B cell (primary cell): ENCODE measurements at places on chromosomes 13 and 19. TPM values are rescaled to one million over a fixed set of nuclear protein-coding genes. Genes with fewer than 3 reads are reported as not detected.

DNA sequence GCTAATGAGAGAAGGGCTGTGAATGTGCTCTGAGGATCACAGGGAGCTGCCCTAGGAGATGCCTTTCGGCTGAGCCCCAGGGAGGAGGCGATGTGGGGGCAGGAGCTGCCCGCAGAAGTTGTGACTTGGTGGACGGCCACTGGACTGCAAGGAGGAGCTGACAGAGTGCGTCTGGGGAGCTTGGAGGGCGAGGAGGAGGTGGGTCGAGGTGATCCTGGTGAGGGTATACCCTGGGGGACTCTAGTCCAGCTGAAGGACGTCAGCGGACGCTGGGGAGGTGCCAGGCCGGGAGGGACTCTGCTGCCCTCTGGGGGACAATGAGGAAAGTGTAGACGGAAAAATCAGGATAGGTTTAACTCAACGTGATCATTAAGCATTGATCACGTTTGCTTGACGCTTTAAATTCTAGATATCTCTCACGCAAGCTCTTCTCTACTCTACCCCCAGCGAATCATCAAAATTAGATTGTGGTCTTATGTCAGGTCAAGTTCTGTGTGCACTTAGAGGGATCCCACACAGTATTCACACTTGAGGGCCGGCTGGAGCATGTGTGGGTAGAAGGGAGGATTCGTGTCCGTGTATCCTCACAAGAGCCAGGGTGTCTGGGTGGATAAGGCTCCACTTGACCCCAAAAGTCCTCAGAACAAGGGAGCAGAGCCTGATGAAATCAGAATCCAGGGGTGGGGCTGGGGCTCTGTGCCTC is 3.3 kb upstream of the CEACAM7 start:
- H3K27me3 ChIP-seq, result peaks cover 17% of the 10 kb centered on the region
- H3K4me3 ChIP-seq, result no peak overlapping the region
- no peaks in the 10 kb centered on the region for H3K36me3 ChIP-seq
- H3K27ac ChIP-seq, result no peak overlapping the region
- H3K4me1 ChIP-seq, result no peaks in the 10 kb centered on the region

GRCh38 chr19:39381910-39382611 is 8.8 kb downstream of the PAF1 start:
- no peak overlapping the region for H3K27ac ChIP-seq
- DNase-seq, result no peak
- no peak overlapping the region for H3K4me3 ChIP-seq

- no peak overlapping the region for H3K4me3 ChIP-seq
- DNase-seq, result no peak
- no peaks in the 10 kb centered on the region for H3K36me3 ChIP-seq
- H3K27me3 ChIP-seq, result no peaks in the 10 kb centered on the region
- no peak overlapping the region for H3K27ac ChIP-seq
Observed at GRCh38 chr13:21243045-21243897, 66.8 kb downstream of the MRPL57 start.

- H3K4me3 ChIP-seq, result no peak overlapping the region
- H3K36me3 ChIP-seq, result no peaks in the 10 kb centered on the region
- peaks cover 56% of the 10 kb centered on the region for H3K4me1 ChIP-seq
- H3K27me3 ChIP-seq, result no peaks in the 10 kb centered on the region
- no peak for DNase-seq
- H3K27ac ChIP-seq, result no peak overlapping the region
Observed at GRCh38 chr19:3068071-3068470, 5.8 kb upstream of the TLE5 start.

GRCh38 chr19:46697204-46697960 is 19.5 kb downstream of the PRKD2 start:
- no peaks in the 10 kb centered on the region for H3K4me1 ChIP-seq
- DNase-seq, result no peak
- no peaks in the 10 kb centered on the region for H3K27me3 ChIP-seq
- H3K36me3 ChIP-seq, result peaks cover 99% of the 10 kb centered on the region

DNA sequence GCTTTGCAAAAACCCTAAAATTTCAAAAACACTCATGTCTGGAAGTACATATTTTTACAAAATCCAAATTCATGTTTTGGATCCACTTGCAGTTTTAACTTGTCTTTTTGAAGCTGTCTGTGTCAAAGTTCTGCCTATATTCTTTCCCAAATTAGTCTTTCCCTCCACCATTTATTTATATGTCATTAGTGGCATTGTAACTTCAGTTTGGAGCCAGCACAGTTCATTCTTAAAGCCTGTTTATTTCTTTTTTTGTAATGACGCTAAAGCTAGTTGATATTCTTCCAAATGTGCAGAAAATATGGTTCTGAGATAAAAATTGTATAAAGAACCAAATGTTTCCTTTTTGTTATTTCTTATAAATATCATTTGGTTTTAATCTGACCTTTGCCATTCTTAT is 2039.3 kb downstream of the OLFM4 start:
- H3K4me1 ChIP-seq, result no peaks in the 10 kb centered on the region
- no peak overlapping the region for H3K4me3 ChIP-seq
- no peak overlapping the region for H3K27ac ChIP-seq

The SHISA7 gene
- 0.06 TPM in 1 of 2 replicates, not detected in the other for polyA plus RNA-seq
